Fibroblast of villous mesenchyme (primary cell): ENCODE measurements at places on chromosomes 2 and 18. TPM values are rescaled to one million over a fixed set of nuclear protein-coding genes. Genes with fewer than 3 reads are reported as not detected.

CHN1 gene
- 45.3 and 64.1 TPM in 2 replicates for total RNA-seq

FBXO36 gene
- 3.5 and 3.9 TPM in 2 replicates for total RNA-seq

GREB1 gene
- total RNA-seq, result under 0.01 TPM in 2 replicates

RAD51AP2 gene
- total RNA-seq, result under 0.01 TPM in 2 replicates

FEZ2 gene
- total RNA-seq, result 53.1 and 56.6 TPM in 2 replicates

CD226 gene
- total RNA-seq, result 0.97 and 2.6 TPM in 2 replicates

RNF152 gene
- 11.7 and 17.4 TPM in 2 replicates for total RNA-seq

ANKRD62 gene
- total RNA-seq, result not detected in 2 replicates

GPAT2 gene
- 1.9 and 3.5 TPM in 2 replicates for total RNA-seq

MARS2 gene
- 3.9 and 5.2 TPM in 2 replicates for total RNA-seq

IL36RN gene
- total RNA-seq, result not detected in 2 replicates
